Activated T-cell treated with anti-CD3 and anti-CD28 coated beads, Interleukin-2, amount 50 U/mL, for 72 hours (primary cell): ENCODE measurements at places on chromosomes 16 and 17. TPM values are rescaled to one million over a fixed set of nuclear protein-coding genes. Genes with fewer than 3 reads are reported as not detected.

JPH3 gene
- total RNA-seq: 0.74 TPM

EFNB3 gene
- total RNA-seq: not detected

RAB40C gene
- 15.0 TPM for total RNA-seq

HBA2 gene
- not detected for total RNA-seq

HEATR9 gene
- total RNA-seq: 0.46 TPM

FBXW10 gene
- 0.07 TPM for total RNA-seq

OSGIN1 gene
- 2.4 TPM for total RNA-seq

KRT12 gene
- not detected for total RNA-seq

EPN3 gene
- total RNA-seq: not detected

GPR179 gene
- total RNA-seq: 0.09 TPM

DNA sequence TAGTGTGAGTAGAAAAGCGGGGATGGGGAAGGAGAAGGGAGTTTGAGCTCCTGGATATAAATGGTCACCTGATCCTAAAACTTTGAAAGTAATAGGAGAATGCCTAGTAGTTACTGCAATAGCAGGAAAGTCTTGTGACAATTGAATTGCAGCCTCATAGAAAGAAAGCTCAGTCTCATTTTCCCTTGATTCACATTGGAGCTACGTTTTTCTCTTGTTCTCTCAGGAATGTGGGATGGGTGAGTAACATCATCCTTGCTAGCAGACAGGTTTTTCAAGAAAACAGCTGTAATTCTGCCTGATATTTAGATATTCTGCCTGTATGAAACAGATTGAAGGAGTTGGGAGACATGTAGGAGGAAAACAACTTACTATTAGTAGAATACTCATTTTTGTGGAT is 25.3 kb downstream of the SF3B3 start:
- no peak for DNase-seq

DNA sequence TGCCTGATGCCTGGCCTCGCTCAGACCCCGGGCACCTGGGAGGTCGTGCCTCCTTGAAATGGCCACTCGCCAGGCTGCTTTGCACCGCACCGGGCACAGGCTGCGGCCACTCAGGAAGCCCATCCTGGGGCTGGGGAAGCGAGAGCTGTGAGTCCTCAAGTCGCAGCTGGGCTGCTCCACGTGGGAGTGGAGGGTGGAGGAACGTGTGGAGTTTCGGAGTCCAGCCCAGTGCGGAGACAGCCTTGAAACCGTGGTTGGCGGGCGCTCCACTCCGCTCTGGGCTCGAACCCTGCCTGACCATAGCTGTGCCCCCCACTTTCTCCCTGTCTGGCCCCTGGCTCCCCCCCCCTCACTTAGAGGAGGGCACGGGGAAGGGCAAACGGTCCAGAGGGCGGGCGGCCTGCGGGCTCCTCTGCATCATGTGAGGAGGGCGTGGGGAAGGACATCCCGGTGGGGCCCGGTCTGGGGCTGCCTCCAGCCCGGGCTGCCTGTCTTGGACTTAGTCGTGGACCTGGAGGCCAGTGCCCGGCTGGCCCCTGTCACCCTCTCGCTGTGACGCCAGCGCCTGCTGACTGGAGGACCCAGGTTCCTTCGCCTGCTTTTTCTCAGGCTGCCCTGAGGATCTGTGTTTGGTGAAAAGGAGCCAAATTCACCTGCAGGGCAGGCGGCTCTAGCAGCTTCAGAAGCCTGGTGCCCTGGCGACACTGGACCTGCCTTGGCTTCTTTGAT is 2.5 kb downstream of the UBE2I start:
- no peak for DNase-seq

- DNase-seq: no peak
These were observed 1.6 kb upstream of the ZG16B start for GRCh38 chr16:2828521-2828840.

DNA sequence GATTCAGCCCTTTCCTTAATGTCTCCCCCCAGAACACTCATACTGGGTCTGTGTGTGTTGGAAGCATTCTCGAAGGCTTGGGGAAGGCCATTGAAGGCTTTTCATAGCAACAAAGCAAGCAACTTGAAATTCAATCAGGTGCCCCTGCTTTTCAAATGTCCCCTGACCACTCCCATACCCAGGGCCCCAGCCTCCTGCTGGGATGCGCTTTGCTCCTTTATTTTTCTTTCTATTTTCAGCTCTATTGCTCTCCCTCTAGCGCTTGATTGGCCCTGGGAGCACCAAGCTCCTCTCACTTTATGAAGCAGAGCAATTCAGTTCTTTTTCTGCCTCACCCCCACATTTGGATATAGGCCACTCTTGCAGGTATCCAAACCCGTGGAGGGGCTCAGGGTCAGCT is 92.0 kb downstream of the WSCD1 start:
- no peak for DNase-seq

DNA sequence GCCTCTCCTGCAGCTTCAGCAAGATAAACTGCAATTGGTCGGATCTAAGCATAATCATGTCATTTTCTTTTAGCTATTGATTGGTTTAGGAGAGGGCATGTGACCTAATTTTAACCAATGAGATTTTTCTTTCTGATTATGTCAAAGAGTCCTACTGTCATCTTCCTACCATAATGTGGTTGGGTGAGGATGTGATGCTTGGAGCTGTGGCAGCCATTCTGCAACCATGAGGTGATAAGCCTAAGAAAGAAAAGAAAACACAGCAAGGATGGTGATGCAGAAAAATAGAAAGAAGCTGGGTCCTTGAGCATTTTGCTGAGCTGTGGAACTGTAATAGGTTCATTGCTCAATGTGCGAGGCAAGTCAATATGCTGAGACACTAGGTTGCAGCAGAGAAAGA is 121.7 kb upstream of the CRHR1 start:
- no peak for DNase-seq

DNA sequence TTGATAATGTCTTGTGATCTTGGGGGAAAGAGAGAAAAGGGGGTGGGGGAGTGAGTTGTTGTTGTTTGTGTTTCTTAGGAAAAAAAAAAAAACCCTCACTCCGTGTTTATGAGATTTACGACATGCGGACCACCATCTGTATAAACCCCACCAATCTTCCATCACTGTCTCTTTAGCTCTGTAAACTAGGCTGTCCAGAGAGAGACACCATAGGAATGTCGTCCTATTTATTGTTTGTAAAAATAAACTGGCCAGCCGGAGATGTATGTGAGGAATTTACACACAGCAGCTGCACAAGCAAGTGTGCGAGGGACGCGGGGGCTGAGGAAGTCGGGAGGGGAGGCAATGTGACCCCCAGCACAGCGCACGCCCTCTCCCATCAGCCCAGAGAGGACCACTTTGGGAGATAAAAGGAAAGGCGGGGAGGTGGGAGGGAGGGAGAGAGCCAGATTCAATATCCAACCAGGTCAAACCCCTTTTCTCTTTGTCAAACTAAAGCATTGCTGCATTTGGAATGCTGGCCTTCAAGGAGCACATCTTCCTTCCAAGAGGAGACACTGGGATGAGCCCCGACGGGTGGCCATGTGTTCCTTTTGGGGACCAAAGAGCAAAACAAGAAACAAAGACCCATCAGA is 136.2 kb upstream of the SALL1 start:
- no peak for DNase-seq

DNA sequence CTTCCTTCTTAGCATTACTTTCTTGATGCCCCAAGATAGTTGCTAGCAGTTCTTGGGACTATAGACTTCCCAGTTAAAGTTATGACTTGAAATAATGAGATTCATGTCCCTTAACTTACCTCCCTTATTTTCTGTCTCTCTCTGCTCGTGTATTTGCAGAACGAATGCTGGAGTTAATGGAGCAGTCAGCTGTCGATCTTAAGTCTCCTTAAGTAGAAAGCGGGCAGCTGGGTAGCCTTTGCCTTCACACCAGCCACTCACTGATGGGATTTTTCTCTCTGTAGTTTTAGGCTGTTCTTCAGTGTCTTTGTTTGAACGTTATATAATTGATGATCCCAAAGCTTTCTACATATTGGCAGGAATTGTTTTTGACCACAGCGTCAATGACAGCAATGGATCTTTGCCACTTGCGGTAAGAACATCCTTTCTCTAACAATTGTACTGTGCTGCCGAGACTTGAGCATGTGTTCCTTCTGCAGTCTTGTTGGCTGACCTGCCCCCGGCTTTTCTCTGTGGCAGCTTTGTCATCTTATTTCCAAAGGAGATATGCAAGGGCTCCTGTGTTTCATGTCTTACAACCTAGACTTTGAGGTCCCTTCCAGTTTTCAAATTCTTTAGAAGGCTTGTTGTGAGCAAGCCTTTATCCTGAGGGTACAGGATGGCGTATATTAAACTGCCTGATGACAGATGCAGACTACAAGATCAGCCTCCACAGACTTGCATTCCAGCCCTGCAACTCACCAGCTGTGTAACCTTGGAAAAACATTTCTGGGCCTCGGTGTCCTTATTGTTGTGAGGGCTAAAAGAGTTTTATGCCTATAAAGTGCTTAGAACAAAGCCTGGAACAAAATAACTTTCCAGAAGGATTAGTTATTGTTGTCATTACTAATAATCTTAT is 25.1 kb upstream of the ABCA3 start:
- no peak for DNase-seq

DNA sequence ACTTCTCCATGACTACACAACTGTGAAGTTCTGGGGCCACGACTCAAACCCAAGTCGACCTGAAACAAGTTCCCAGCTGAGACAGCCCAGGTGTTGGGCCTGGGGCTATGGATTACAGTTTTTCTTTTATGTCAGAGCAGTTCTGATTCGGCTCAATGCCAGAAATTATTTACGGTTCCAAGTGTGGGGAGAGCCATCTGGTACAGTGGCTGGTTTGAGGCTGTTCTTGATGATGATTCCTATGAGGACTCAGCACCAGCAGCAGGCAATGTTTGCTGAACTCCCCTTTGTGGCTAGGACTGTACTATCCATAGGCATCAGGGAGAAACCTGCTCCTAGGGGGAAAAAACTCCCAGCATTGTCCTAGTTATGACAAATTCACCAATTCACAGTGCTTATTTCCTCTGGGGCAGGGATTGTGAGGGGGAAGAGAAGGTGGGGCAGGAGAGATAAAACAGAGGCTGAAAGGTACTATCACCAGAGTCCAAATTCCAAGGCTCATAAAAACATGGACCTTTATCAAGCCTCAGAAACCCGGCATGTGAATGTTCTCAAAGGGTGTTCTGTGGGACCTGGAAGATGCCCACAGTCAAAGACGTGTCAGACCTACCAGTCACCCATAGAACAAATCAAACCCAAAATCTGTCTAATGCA is 18.2 kb upstream of the CMTM4 start:
- DNase-seq: no peak

- no peak for DNase-seq
These were observed 641.3 kb downstream of the KCNJ2 start for GRCh38 chr17:70810609-70811008.

DNA sequence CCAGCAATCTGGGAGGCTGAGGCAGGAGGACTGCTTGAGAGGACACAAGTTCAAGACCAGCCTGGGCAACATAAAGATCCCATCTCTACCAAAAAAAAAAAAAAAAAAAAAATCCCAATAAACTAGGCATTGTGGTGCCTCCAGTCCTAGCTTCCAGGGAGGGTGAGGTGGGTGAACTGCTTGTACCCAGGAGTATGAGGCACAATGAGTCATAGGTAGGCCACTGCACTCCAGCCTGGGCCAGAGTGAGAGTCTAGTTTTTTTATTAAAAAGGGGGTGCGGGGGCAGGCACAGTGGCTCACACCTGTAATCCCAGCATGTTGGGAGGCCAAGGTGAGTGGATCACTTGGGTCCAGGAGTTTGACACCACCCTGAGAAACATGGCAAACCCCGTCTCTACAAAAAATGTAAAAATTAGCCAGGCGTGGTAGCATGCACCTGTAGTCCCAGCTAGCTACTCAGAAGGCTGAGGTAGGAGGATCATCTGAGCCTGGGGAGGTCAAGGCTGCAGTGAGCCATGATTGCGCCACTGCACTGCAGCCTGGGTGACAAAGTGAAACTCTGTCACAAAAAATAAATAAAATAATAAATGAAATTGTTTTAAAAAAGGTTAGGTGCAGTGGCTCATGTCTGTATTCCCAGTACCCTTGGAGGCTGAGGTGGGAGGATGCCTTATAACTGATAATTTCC is 7.8 kb upstream of the CHST6 start:
- DNase-seq: no peak

DNA sequence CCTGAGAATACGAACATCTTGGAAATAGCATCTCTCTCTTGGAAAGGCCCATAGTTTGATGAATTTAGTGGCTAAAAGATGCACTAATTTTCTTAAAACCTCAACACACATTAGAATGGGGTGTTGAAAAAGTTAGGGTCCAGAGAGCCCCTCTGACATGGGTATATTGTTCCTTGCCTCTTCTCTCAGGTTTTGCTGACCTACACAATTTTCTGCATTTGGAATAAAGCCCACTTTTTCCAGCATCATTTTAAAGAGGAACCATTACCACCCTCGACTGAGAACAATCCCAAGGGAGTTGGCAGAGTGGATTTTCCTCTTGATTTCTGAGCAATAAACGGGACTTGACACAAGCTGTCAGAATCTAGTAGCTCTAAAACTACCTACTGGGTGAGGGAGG is 156.1 kb downstream of the PMP22 start:
- no peak for DNase-seq

- no peak for DNase-seq
These were observed 5.7 kb upstream of the BAHCC1 start for GRCh38 chr17:81389585-81389984.

DNA sequence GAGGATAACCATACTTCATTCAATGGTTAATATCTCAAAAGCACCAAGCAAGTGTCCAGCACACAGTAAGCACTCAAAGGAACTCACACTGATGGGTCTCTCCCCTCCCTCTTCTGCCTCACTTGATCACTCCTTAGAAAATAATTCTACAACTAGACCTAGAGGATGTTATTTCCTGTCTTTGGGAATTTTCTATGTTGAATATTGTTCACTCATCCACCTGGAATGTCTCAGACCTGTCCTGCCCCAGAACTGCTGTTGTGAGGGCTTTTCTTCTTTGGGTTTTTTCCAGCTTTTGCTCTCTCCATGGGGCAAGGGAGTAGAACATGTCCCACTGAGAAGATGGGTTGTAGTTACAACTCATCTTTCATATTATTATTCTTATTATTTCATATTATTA is 25.3 kb downstream of the NXPH3 start:
- no peak for DNase-seq

DNA sequence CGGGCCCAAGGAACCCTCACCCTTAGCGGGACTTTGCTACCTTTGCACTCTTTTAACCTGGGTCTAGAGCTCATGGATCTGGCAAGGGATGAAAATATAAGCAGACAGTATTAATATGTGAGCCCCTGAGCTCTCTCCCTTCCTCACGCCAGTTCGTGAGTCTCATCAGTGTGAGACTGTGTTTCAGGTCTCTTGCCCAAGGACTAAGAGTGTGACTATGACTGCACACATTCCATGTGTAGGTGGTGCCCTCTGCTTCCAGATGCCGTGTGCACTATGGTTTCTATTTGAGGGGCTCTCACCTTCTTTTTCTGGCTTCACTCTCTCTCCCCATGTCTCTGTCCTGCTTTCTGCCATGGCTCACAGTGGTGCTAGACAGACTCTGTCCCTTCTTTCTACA is 40.5 kb downstream of the DHRS7B start:
- DNase-seq: no peak
